ENCODE measurements at places on chromosomes 16 and 17.

- DNase-seq: no peak
Measured at GRCh38 chr16:8892101-8892575, 10.0 kb downstream of the LITAFD start.

DNA sequence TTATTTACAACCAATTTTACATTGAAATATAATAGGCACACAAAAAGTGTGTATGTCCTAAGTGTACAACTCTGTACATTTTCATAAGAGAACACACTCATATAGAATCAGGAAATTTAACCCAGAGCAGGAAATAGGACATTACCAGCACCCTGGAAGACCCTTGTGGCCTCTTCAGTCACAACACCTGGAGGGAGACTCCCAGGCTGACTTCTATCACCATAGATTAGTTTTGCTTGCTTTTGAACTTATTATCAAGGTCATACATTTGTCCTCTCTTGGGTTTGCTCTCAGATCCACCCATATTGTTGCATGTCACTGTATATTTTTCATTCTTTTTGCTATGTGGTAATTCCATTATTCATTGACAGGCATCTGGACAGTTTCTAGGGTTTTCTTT lies 5.8 kb downstream of the RIPOR1 start:
- DNase-seq: no peak

GRCh38 chr17:55320594-55321426 lies 56.0 kb downstream of the HLF start:
- no peak for DNase-seq

GRCh38 chr17:6524520-6524919 lies 31.8 kb downstream of the PITPNM3 start:
- no peak for DNase-seq

DNA sequence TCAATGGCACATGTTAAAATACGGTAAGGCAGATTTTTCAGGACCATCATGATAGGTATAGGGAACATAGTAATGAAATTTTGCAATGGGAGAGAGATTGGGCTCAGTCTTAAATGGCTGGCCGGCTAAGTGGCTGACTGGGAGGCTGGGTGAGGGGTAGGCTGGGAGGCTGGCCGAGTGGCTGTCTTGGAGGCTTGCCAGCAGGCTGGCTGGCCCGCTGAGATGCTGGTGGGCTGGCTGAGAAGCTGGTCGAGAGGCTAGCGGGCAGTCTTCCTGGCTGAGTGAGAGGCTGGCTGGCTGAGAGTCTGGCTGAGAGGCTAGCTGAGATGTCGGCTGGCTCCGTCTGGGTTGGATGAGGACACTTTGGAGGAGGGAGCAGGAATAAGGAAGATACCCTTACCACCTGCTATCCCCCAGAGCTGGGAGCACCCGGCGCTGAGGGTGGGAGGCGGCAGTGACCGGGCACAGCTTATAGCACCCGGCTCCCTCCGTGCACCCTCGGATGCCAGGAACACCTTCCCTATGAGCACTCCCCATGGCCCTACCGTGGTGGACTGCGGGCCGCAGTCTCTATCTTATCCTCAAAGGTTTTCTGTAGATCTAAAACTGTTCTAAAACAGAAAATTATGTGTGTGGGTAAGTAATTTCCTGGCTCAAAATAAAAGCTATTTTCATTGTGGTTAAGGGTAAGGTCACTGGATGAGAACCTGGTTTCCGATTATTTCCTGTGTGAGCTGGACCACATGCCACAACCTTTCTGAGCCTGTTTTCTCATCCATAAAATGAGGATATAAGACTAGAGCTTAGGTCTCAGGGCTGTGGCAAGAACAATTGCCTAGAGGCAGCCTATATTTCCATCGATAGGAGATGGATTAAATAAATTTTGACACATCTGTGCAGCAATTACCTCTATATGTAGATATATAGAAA lies 34.5 kb upstream of the TMC5 start:
- no peak for DNase-seq

GRCh38 chr16:50311891-50312501 lies 45.6 kb downstream of the ADCY7 start:
- no peak for DNase-seq

GRCh38 chr16:89167425-89167941 lies 4.1 kb upstream of the CDH15 start:
- peak; percentile 85 for DNase-seq

DNA sequence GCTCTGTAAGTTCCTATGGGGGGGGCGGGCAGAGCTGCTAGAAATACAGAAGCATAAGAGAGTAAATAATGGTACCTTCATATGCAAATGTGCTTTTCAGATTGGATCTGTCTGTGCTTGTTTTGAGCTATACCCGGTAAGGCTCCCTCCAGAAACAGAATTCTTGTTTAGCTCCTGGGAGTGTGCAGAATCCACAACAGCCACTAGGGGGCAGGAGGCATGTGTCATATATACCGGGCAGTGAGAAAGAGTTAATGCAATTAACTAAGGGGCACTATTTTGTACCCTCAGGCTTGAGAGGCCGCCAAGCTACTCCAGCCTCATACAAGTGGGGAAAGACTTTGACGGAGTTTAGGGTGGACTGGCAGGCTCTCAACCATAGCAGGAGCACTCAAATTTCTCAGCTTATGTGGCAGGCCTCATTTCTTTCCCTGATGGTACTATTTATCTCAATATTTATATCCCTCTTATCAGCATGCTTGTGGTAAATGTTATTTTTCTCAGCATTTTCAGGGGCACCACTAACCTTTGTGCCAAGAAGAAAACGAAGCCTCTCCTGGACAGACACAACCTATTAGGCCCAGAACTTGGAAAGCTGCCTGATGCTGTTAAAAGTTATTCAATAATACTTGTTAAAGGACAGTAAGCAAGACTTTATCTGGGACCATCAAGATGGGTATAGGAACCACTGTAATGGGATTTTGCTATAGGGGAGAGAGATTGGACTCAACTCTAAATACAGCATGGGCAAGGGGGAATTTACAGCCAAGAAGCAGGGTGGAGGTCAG lies 10.7 kb upstream of the CENPV start:
- peak; percentile 88 for DNase-seq

Measured in suppressor macrophage treated with lipopolysaccharide for 1 hour (primary cell).